ENCODE measurements at places on chromosomes 12 and 14.

- DNase-seq: no peak
Observed at GRCh38 chr14:105461903-105462302, 12.7 kb upstream of the CRIP2 start.

- DNase-seq: no peak
Observed at GRCh38 chr12:130097798-130098255, 64.4 kb upstream of the FZD10 start.

DNA sequence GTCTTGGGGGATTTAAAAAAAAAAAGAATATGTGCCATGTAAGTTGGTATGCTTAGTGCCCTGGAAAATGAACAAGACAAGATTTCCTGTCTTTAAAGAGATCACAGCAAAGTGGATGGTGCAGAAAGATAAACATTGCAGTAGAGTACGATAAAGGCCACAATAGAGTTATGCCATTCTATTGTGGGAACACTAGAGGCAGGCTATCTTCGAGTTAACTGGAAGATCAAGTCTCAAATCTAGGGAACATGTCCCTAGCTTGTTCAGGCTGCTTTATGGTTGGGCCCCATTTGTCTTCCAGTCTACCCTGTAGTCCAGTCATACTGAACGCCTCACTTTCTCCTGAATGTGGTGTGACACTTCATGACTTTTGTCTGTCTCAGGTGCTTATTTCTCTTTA is 18.7 kb upstream of the CCT2 start:
- DNase-seq: no peak

- DNase-seq: no peak
Observed at GRCh38 chr14:49659526-49660455, 24.7 kb upstream of the DNAAF2 start.

DNA sequence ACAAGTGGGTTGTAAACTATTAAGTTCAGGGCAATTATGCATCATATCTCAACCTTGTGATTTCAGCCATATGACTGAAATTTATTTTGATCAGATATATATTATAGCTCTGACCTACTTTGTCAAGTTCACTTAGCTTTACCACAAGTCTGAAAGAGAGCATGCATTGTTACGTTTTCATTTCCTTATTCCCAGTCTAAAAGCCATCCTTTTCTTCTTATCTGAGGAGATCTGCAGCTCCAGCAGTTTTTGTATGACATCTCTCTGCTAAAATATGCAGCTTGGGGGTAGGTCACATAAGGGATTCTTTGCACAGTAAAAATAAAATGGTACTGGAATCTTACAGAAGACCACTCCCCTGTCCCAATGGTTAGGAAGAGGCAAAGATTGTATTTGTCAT is 1682.8 kb upstream of the FLRT2 start:
- no peak for DNase-seq

- no peak for DNase-seq
Observed at GRCh38 chr12:93943780-93944179, 204.6 kb upstream of the PLXNC1 start.

GRCh38 chr12:113500782-113501311 is 29.2 kb upstream of the LHX5 start:
- no peak for DNase-seq

- peak; percentile 52 for DNase-seq
Observed at GRCh38 chr14:48536318-48536717, 860.9 kb upstream of the MDGA2 start.

DNA sequence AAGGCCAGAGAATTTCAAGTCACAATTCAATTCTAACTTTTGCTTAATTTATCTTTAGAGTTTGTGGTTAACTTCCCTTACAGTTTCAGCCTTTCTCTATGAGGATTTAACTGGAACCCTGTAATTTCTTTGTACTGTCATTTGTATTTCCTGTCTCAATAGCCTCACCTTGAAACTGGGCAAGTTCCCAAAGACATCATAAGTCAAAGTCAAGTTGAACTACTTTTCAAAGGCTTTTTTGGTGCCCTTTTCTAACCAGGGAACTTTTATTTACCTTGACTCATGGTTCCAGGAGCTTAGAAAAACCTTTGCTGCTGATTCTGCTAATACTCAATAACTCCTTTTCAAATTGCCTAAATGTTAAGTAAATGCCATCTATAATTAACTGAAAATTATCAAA is 200.8 kb upstream of the KRR1 start:
- DNase-seq: no peak

DNA sequence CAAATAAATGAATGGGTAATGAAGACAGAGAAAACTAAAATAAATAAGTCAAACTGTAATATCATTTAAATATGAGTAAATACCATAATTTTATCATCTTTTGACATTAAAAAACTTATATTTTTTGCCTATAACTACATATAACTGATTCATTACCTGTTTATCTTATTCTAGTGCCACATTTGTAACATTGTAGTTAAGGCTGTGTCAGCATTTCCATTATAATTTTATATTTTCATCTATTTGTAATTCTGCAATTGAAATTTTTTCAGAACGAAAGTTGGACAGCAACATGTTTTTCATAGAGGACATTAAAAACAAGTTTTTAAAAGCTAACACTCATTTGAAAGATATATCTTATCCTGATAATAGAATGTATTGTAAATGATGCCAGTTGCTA is 1286.5 kb downstream of the LRFN5 start:
- DNase-seq: no peak

- DNase-seq: no peak
Observed at GRCh38 chr12:128164533-128164932, 102.4 kb upstream of the TMEM132C start.

- DNase-seq: no peak
Observed at GRCh38 chr12:111605911-111606766, 7.0 kb upstream of the ATXN2 start.

DNA sequence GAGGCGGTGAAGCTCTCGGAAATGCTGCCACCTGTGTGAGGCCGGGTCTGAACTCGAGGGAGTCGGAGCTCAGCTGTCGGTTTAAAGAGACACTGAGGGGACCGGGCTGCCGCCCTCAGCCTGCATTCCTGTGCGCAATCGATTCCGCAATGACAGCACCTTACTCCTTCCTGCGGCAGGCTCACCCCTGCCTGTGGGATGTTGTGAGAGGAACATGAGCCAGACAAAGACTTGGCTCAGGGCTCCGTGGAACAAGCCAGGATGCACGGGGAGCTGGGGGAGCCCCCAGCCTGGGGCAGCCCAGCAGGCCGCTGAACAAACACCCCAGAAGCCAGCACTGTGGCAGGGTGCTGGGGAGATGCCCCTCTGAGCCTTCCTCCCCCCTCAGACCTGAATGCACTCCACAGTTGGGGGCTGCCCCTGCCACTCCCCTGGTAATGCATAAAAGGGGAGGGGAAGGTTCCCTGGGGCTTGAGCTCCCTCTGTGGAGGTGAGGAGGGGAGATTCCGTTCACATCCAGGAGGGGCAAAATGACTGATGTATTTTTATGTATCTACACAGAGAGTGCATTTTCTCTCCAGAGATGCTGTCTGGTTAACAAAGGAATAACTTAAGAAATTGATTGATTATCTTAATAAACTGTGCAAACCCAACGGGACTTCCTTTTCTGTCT is 20.6 kb downstream of the RFLNA start:
- no peak for DNase-seq

DNA sequence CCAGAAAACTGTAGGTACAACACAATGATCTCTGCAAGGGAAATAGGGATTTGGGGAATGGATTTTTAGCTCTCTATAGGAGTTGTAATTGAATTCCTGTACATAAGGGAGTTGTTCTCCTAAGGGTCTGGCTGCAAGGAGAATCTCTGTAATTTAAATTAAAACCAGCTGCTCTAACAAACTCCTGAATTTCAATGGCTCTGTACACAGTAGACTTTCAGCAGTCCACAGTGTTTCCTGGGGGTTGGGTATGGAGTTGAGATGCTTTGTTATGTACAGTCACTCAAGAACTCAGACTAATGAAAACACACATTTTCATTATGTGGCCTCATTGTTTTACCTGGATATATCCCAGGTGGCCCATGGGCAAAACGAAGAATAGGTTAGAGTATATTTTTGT is 93.2 kb downstream of the NAV3 start:
- DNase-seq: no peak
